Activated B cell treated with CpG ODN at 0.5 μM for 24 hours (primary cell): ENCODE measurements at places on chromosomes 7 and 10. TPM values are rescaled to one million over a fixed set of nuclear protein-coding genes. Genes with fewer than 3 reads are reported as not detected.

GJD4 gene
- total RNA-seq, result not detected in 2 replicates

RUFY2 gene
- 23.1 and 28.5 TPM in 2 replicates for total RNA-seq

NPY4R gene
- total RNA-seq, result not detected in 2 replicates

PRSS2 gene
- total RNA-seq, result not detected in 2 replicates

ASL gene
- 39.6 and 39.8 TPM in 2 replicates for total RNA-seq

DNA sequence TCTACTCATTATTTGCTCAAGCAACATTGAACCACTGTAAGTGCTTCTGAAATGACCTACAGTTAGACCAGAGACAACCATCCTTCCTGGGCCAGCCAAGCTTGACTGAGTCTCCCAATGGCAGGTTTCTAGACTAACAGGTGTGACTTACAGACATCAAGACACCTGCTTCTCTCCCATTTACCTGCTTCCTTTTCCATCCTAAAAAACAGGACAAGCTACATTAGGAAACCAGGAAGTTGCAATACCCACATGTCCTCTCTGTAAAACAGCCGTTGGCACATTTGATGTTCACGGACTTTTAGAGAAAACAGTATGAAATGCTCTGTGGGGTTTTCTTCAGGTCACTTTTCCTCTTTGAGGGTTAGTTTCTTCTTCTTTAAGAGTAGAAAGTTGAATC is 4.0 kb downstream of the HECW1 start:
- DNase-seq, result no peak

DNA sequence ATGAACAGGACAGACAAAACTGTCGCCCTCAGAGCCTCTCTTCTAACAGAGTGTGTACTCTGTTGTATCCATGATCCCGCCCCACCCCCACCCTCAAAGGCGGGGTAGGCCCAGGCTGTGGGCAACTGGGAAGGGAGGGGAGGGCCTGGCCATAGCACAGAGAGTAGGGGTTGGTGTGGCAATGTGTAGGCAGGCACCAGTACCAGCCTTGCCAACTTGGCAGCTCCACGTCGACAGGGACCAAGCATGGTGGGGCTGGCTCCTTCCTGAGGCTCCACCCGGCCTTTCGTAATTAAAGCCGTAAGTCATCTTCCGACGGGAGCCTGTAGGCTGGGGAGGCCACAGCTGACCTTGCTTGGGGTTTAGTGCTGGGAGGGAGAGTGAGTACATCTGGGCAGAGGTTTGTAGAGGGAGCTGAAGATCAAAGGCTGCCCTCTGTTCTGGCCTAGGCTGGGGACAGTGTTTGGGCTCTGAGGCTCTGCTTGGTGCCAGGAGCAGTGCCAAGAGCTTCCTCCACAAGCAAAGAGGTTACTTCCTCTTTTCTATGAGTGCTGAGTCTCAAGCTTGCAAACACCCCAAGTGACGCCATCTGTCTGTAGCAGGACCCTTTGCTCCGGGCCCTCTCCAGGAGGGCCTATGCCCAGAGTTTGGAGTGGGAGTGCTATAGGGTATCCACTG is 121.6 kb downstream of the C10orf105 start:
- peak; percentile 24 for DNase-seq

DNA sequence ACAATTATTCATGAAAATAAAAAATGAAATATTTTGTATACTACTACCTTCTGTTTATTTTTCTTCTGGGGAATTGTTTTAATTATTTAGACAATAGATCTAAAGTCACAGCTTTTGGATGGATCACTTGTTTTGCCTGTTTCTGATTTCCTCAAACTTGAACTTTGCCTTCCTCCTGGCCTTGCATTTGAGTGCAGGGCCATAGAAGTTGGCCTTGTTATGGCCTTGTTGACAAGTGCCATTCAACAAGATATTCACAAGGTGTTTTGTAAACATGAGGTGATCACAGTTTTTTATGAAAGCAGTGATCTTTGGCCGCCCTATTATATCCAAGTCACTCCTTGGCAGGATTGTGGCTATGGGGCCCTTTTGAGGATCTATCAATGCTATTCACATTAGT is 4.6 kb downstream of the ZNF22 start:
- DNase-seq, result no peak

DNA sequence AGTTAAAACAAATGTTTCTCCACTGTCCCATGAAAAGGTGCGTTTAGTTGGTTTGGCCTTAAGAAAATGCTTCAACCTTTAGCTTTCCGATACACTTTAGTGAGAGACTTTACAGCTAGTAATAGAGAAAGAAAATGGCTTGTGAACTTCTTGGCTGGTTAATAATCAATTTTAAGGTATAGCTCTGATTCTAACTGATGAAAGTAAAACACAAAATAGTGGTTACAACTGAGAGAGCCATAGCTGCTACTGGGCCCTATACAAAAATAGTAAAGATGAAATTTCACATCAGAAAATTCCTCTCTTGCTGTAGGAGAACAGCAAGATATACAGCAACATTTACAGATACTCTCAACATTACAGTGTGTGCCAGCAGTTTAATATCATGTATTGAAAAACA is 371.4 kb downstream of the PHTF2 start:
- no peak for DNase-seq

DNA sequence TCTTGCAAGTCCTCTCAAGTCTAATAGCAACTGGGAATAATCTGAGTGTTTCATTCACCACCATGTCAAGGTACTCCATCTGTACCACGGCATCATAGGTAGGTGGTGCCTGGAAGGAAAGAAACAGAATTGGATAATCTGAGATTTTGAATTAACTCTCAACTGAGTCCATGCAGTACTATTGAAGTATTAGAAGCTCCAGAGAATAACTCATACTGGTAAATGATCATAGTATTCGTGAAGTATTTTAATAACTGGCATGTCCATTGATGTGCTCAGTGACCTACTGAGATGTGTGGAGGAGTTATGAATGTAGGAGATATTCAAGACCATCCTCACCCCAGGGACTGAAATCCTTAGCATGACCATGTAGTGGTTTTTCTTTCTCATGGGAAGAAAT is 27.1 kb downstream of the CYP3A5 start:
- no peak for DNase-seq

DNA sequence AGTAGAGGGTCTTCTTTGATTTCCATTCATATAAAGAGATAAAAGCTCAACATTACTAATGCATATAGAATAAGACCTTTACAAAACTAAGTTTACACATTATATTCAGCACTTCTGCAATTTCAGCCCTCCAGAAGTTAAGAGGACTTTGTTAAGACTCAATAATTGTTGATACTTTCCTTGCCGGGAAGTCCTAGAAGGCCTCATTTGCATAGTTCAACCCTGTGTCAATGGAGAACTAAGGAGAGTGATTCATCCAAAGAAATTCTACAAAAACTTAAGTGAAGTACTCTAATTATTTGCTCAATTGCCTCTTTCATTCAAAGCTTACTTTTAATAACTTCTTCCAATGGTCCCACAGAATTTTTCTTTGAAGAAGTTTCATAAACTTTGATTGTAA is 1060.3 kb upstream of the CELF2 start:
- no peak for DNase-seq

GRCh38 chr10:91536111-91536510 is 96.8 kb downstream of the PPP1R3C start:
- DNase-seq, result no peak
